ENCODE measurements at places on chromosomes 1 and 21. TPM values are rescaled to one million over a fixed set of nuclear protein-coding genes. Genes with fewer than 3 reads are reported as not detected.

DNA sequence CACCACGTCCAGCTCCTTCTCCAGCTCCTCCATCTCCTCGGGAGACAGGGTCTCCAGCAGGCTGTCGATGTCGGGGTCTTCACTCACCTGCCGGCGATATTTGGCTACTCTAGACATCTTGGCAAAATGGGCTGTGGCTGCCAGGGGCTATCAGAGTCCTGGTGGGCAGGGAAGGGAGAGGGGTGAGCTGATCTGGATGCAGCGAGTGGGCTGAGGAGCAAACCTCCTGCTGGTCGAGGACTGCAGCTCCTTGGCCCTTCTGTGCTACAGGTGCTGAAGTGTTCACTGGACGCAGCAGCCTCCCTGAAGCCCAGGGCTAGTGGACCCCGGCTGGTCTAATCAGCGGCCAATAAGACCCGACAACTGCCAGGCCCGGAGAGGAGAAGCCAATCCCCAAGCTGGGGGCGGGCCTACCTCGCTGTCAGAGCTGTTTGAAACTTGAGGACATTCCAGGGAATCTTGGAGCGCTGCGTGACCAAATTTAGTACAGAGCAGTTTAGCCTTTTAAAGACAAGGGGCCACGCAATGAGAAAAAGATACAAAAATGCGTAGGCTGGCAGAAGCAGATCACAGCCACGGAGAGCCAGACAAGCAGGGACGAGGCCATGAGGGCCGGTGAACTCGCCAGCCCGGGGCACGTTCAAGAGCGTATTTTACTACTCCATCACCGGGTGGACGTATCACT, at the start of gene LMOD1:
TSS of gene LMOD1 (minus strand) at position 325 of the 685 bp plus-strand sequence. CDS start at position 117, 208 bp downstream.
- DNase-seq, result peak; percentile 63

- no peak for DNase-seq
Observed at GRCh38 chr21:32360401-32360975, 32.3 kb downstream of the URB1 start.

GRCh38 chr1:55716151-55716550, 501.0 kb upstream of the USP24 start:
- DNase-seq, result no peak

SLC16A4 gene
- 25.4 TPM for total RNA-seq

ANKRD34A gene
- not detected for total RNA-seq

GRCh38 chr1:230715510-230715909, 1.6 kb upstream of the AGT start:
- DNase-seq, result no peak

- no peak for DNase-seq
Observed at GRCh38 chr1:169517558-169518186, 31.9 kb upstream of the SLC19A2 start.

Measured in kidney epithelial cell (primary cell).